ENCODE measurements at places on chromosomes 16 and 17.

DNA sequence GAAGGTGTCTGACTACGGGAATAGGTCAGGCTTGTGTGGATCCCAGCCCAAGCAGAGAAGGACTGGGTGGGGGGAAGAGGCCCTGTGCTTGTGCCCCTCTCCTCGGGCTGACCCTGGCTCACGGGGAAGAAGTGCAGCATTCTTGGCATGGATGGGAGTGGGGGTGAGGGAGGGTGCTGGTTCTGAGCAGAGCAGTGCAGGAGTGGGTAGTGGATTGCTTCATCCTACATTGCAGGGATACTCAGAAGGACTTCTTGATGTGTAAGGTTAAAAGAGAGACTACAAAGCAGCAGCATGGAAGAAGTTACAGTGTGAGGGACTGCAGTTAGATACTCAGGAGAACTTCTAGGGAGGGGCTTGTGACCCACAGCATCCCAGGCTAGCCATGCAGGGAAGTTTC is 2.1 kb downstream of the ARHGAP23 start:
- no peak for DNase-seq

- DNase-seq = no peak
These were observed 8.7 kb downstream of the ZNF276 start for GRCh38 chr16:89729863-89730593.

GRCh38 chr16:25007284-25007984 is 7.7 kb downstream of the ARHGAP17 start:
- DNase-seq = no peak

- DNase-seq = peak; percentile 73
These were observed at the start of gene TRAF4 for GRCh38 chr17:28743243-28744103. TRAF4 (plus strand) TSS chr17:28744011; CDS start chr17:28744113, 102 bp downstream.
